ENCODE measurements at places on chromosomes 5 and 9. TPM values are rescaled to one million over a fixed set of nuclear protein-coding genes. Genes with fewer than 3 reads are reported as not detected.

PFN3 gene
- not detected for total RNA-seq

TAS2R1 gene
- total RNA-seq = not detected

PLAC8L1 gene
- total RNA-seq = not detected

WHRN gene
- total RNA-seq = 12.0 TPM

CAMK2A gene
- total RNA-seq = 1.4 TPM

Measured in gastroesophageal sphincter (tissue), 4 donors.